ENCODE measurements at places on chromosomes 5 and 9. TPM values are rescaled to one million over a fixed set of nuclear protein-coding genes. Genes with fewer than 3 reads are reported as not detected.

The OR13C9 gene
- not detected for total RNA-seq

The ECM2 gene
- 0.24 TPM for total RNA-seq

The PRLR gene
- 0.09 TPM for total RNA-seq

The LCN10 gene
- not detected for total RNA-seq

The CD274 gene
- 1.6 TPM for total RNA-seq

The CDKN2B gene
- total RNA-seq, result not detected

The BTNL8 gene
- not detected for total RNA-seq
